Vagina (tissue), 2 donors: ENCODE measurements at places on chromosomes 6 and 20. TPM values are rescaled to one million over a fixed set of nuclear protein-coding genes. Genes with fewer than 3 reads are reported as not detected.

- DNase-seq = no peak
Observed at GRCh38 chr6:147621263-147621662, 112.8 kb downstream of the SAMD5 start.

- no peak for DNase-seq
Observed at GRCh38 chr6:40715570-40716403, 128.6 kb upstream of the LRFN2 start.

- peak; percentile 0 for DNase-seq
Observed at GRCh38 chr20:60631585-60632287, 620.3 kb upstream of the CDH4 start.

DNA sequence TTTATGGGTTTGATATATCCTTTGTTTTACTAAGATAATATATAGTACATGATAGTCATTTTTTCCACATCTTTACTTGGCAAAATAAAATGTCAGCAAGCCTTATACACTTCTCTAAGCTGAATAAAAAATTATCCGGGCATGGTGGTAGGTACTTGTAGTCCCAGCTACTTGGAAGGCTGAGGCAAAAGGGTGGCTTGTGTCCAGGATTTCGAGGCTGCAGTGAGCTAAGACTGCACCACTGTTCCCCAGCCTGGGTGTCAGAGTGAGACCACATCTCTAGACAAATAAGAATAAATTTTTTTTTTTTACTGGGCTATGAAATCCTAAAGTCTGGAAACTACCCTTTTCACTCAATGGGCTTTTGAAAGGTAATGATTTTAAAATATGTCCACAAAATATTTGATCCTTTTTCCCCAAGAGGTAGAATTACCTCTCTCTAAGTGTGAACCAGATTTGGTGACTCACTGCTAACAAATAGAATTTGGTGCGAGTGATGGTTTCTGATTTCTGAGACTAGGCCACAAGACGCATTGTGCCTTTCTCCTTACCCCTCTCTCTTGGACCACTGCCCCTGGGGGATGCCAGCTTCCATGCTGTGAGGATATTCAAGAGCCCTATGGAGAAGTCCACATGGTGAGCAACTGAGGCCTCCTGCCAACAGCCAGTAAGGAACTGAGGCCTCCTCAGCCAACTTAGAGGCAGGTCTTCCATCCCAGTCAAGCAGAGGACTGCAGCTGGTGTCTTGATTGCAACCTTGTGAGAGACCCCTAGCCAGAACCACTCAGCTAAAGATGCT, 84.2 kb upstream of the ZNFX1 start:
- DNase-seq = no peak

DNA sequence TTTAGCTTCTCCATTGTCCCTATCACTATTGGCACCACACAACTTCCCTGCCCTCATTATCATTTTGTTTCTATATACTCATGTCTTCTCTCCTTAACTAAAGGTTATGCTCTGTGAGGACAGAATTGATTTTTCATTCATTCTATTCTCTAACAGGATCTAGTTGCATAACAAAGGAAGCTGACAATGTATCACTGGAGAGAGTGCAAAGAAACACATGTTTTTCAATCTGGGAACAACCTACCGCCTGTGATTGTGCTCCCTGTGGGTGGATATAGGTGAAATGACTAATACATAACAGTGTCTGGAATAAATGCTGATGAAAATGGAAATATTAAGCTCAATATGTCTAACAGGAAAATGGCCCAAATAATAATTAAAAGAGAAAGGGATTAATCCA, 56.6 kb downstream of the COL12A1 start:
- no peak for DNase-seq

GRCh38 chr6:32086661-32087573, 22.2 kb downstream of the TNXB start:
- no peak for DNase-seq

DNA sequence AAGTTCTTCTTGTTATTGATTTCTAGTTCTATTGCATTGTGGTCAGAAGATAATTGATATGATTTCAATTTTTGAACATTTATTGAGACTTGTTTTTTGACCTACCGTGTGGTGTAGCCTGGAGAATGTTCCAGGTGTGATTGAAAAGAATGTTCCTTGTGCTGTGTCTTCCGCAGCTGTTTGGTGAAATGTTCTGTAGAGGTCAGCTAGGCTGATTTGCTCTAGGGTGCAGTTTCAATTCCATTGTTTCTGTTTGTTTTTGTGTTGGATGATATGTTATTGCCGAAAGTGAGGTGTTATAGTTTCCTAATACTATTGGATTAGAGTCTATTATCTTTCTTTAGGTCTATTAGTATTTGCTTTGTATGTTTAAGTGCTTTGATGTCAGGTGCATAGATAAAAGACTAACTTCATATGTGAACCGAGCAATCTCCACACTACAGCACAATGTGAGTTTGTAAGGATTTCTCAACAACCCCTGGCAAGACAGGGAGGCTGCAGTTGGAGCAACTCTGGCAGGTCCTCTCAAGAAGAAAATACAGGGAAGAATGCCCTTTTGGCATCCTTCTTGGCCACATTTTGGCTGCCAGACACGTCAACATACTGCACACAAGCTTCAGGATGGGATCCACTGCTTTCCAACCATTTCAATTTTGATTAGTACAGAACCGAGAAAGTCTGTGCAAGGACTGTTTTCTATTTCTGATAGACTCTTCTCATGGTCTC, 320.7 kb downstream of the RNF144B start:
- DNase-seq = no peak

- no peak for DNase-seq
Observed at GRCh38 chr6:127300411-127300810, 33.7 kb downstream of the RNF146 start.

DNA sequence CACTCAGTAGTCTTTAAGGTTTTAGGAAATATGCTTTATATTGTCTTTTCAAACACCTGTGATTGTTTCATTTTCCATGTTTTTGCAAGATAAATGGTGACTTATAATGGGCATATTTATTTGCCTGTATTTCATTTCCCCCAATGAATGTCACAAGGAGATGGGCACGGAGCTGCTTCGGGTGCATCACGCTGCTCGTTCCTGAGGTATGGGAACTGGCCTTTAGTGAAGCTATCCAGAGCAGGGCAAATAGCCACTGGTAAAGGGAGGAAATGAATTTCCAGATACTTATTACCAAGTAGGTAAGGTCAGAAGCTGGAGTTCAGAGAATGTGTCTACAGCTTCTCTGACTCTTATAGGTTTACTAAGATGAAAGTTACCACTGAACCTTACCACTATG, 3.7 kb downstream of the POU3F2 start:
- no peak for DNase-seq

DNA sequence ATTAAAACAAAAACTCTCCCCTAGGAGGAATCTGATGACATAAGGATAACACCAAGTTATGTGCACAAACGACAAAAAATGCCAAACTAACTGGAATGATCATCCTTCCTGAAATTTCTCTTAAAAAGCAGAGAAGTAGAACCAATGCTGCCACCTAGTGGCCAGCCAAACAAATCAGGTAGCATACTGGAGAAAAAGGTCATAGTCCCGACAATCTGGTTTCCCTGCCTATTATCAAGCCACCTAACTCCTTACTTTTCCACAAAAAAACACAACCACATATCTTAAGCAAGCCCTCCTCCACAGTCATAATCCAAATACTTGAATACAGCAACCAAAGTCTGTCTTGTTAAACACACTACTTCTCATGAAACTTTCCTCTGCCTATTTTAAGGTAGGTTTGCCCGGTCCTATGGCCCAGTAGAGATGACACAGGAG, 5.3 kb downstream of the OARD1 start:
- no peak for DNase-seq

DNA sequence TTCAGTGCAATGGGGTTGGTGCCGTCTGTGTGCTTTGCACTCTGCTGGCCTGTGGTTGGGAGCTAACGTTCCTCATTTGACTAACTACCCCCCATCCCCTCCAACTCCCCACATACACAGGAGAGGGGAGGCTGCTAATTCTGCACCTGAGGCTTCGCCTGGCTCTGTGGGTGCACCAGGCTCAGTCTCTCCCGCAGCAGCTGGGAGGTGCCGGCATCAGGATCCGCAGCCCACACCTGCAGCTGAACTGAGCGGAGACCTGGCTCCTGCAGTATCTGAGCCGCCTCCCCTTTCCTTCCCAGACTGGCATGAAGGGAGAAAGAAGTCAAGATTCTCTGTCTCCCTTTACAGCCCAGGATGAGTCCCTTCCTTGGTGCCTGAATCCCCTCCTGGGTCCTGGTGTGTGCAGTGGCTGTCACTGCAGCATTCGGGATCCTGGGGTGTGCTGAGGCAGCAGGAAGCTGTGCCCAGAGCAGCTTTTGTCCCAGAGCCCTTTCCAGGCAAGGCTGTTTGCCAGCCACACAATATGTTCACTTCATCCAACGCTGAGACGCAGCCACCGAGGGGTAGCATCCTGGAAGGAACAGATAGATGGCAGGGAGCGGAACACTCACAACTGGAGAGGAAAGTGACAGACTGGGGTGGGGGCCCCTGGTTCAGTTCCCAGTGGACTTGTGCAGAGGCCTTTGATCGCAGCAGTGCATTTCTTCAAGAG, 70.2 kb downstream of the CDH4 start:
- no peak for DNase-seq

DNA sequence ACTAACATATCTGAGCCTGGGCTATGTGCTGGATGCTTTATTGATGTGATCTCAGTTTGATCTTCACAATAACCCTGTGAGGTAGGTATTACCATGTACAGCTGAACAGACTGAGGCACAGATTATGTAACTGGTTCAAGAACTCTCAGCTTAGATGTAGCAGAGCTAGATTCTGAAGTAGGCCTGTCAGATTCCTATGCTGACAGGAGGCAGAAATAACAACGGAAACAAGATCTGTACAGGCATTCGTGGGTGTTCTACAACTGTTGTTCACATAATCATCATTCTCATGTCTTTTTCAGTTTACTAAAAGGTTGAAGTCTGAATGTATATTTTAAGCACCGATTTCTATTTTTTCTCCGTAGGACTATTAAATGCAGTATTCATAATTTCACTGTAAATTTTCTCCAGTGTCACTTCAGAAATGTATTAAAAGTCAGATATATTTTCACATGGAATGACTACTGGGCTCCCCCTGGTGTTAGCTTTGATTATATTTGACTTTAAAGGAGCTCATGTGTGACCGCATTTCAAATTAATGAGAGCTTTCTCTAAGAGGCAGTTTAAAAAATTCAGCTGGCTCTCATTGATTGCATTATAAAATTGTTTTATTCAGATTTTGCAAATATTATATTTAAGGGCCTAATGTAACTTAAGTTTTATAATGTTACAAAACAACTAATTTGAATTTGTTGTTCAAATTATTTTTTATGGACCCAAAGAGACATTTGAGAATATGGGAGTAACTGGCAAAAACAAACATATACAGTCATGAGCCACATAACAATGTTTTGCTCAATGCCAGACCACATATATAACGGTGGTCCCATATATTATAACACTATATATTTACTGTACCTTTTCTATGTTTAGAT, 36.4 kb upstream of the SLC17A4 start:
- no peak for DNase-seq

GRCh38 chr20:44176833-44177534, 10.0 kb downstream of the JPH2 start:
- no peak for DNase-seq

GRCh38 chr20:6238421-6238820, 115.6 kb upstream of the FERMT1 start:
- DNase-seq = no peak

Gene PRDM1
- 27.0 TPM for total RNA-seq

Gene FAM83C
- 16.9 TPM for total RNA-seq

Gene GLP1R
- not detected for total RNA-seq

Gene KCNK16
- total RNA-seq = not detected

Gene UBD
- not detected for total RNA-seq

Gene SMIM28
- not detected for total RNA-seq

Gene GFRA4
- total RNA-seq = not detected

Gene LAMA5
- total RNA-seq = 150 TPM

Gene SYCP2
- total RNA-seq = 3.2 TPM
